ENCODE measurements at places on chromosomes 4 and X.

DNA sequence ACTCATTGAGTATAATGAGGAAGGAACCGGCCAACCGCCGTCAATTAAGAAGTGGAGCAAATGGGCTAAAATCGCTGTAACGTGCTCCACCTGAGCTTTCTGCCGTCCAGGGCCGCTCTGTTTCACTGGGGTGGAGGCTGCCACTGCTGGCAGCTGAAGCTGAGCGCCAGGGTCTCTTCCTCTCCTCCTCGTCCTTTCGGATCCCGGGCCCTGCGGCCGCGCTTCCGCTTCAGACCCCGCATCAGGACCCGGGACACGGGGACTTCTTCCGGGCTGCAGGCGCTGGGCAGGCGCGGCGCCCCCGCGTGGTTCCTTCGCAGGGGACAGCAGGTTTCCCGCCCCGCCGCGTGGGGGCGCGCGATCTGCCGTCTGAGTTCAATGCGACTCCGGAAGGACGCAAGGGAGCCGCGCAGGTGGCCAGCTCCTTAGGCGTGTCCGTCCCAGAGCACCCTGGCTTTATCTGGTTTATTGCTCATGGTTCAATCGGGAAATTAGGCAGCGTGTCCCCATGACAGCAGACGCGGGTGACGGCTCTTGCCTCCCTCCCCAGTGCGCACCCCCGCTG, 519.8 kb downstream of the TRIML1 start:
- DNase-seq, result no peak

DNA sequence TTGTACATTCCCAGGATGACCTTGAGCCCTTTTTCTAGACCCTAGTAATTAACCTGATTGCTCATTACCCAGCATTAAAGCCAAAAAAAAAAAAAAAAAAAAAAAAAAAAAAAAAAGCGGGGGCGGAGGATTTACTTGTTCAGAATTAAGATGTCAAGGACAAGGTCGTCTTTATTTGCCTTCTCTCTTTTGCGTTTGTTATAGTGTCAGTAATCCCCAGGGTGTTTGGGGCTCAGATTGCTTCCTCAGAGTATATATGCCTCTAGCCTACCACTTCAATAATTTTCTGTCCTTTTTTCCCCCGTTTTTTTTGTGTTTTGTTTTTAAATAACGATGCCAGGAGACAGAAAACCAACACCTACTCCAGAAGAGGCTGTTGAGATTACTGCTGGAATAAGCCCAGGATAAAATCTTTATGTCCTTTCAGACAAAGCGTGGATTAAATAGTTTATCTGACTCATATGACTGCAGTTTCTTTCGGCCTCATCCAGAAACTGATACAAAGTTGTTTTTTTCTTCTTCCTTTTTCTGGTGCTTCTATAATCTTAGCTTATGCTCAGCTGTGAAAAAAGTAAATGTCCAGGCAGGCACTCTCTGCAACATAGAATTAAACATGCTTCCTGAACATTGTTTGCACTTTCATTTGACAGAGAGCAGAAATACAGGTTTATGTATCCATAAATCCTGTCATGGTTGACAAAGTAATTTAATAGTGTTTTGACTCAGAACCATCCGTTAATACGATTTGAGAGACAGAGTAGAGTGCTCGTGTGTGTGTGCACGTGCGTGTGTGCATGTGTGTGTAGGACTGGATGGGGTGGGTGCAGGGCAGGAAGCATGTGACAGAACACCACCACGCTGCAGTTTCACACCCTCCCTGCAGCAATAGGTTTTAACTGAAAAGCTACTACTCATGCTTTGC, 138.6 kb downstream of the AFF1 start:
- DNase-seq, result peak; percentile 74

GRCh38 chr4:164538097-164538496, 215.8 kb upstream of the SMIM31 start:
- DNase-seq, result no peak

DNA sequence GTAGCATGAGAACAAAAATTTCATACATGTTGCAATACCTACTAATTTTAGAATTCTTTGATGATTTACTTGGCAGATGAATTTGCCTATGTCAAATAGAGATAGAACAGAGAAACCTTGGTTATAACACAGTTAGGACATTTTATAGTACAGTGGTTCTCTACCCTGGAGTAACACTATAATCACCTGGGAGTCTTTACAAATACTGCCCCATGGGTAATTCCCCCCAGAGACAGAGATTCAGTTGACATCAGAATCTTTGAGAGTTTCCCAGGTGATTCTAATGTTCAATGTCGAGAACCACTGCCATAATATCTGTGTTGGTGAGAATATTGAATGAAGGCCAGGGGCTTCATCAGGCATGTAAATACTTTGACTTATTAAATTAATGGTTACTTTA, 401.3 kb upstream of the NDST4 start:
- no peak for DNase-seq

DNA sequence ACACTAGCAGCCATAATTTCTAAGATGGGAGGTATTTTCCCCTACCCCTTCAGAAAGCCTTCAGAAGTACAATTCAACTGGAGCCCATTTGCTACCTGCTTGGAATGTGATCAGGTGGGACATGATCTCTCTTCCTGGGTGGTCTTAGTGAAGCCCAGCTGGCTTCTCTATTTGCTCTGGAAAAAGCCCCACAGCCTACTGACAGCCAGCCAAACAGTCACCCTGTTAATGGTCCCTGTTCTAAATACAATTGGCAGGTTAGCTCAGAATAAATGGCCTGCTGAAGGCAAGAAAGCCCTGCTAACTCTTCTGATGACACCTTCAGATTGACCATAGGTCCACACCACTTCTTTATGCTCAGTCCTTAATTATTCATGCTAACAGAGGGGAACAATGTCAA, 39.9 kb downstream of the HS6ST2 start:
- no peak for DNase-seq

GRCh38 chrX:148609515-148610327, 109.3 kb downstream of the AFF2 start:
- DNase-seq, result no peak

DNA sequence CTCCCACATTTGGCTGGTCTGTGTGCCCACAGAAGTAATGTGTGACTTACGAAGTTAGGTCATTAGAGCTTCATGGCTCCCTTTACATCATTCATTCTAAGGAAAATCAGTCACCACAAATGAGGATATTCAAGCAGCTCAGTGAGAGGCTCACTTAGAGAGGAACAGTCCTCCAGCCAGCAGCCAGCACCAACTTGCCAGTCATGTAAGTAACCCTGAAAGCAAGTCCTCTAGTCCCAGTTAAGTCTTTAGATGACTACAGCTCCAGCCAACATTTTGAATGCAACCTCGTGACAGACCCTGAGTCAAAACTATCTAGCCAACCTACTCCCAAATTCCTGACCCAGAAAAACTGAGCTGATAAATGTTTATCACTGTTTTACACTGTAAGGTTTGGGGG, 71.3 kb downstream of the LRBA start:
- DNase-seq, result no peak

- DNase-seq, result no peak
Measured at GRCh38 chrX:132539611-132540010, 50.8 kb upstream of the MBNL3 start.

DNA sequence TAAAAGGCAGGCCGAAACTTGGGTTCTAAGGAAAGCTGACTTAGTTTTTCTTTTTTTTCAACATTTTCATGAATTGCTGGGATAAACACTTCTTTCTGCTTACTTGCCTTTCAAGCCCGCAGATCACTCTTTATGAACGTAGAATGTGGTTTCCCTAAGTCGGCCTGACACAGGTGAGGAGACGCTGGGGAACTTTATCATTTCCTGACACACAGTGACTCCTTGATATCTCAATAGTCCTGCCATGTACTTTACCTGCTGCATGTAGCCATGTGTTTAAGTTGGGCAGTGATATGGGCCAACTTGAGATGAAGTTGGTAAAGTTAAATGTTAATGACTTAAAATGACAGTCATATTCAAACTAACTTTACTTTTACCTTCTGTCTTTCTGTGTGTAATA, 26.6 kb upstream of the SNCA start:
- no peak for DNase-seq

GRCh38 chr4:98779088-98779487, 120.7 kb upstream of the TSPAN5 start:
- no peak for DNase-seq

DNA sequence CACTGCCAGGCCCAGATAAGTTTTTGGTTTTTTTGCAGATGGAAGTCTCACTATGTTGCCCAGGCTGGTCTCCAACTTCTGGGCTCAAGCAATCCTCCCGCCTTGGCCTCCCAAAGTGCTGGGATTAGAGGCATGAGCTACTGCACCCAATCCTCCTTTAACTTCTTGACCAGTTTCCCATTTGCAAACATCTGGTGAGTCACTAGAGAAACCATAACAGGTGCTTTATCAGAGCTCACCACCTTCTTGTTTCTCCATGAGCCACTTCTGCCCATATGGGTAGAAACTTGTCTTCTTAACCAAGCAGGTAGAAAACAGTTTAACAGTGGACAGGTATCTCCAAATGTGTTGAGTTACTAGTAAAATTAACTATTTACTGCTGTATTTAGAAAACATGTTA, 128.4 kb upstream of the AP1S2 start:
- DNase-seq, result no peak

GRCh38 chrX:132169554-132169953, 41.7 kb upstream of the FRMD7 start:
- no peak for DNase-seq

GRCh38 chrX:11751261-11751660, 6.8 kb upstream of the MSL3 start:
- no peak for DNase-seq

- no peak for DNase-seq
Measured at GRCh38 chr4:6767748-6768538, 14.6 kb upstream of the KIAA0232 start.

DNA sequence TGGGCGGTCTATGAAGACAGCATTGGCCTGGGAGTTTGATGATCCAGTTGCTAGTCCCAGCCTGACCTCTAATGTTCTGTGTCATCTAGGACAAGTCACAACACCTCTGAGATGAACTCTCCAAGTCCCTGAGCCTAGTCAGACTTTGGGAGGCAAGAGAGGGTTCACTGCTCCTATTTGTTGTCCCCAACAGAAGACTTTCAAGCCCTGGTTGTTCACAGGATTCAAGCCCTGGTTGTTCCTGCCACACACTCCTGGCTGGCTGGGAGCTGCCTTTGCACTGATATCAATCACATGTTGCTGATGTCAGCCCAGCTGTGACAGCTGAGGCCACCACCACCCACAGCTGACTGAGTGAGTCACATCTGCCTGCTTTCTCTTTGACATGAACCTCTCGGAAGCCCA, 253.2 kb upstream of the RASGEF1B start:
- DNase-seq, result peak; percentile 77

DNA sequence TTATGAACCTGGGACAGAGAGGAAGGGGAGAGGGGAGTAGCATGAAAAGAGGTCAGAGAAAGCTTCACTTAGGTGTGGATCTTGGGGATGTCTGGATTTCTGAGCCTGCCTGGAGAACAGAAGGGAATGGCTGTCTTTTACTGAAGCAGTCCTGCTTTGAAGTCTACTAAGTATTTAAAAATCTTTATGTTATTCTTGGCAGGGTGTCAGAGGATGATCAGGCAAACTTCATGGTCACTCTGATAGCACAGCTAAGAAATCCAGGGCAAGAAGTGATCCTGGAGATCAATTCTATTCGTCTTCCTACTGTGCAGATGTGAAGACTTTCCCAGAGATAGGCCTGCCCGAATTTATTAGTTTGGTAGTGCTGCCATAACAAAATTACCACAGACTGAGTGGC, 464.4 kb upstream of the BOD1L1 start:
- no peak for DNase-seq

GRCh38 chr4:135184715-135185114, 983.1 kb upstream of the PABPC4L start:
- no peak for DNase-seq

- DNase-seq, result no peak
Measured at GRCh38 chrX:6210230-6210629, 18.4 kb downstream of the NLGN4X start.

DNA sequence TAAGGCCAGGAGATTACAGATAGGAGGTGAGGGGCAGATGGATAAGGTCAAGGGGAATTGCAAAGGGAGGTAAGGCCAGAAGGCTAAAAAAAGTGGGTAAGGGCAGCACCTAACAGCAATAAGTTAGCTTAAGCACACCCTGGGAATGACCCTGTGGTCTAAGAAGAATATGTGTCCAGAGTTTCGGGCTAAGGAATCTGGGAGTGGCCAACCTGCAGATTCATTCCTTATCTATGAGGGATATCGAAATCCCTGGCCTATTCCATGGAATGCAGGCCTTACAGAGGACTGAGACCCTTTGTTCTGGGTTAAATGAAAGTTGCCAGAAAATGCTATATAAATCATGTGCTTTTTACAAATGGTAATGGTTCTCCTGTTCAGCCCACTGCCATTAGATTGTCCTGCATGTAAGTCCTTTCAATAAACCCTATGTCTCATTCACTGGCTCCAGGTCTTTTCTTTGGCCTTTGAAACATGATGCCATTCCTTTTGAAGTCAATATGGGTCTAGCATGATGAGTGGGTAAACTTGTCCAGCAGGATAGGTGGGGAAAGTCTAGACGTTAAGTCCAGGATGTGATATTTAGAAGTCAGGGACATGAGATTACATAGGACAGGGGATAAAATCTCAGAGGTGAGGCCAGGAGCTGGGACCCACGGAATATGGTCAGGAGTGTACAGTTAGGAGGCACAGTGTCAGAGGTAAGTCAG, 226.2 kb downstream of the TACR3 start:
- DNase-seq, result no peak

DNA sequence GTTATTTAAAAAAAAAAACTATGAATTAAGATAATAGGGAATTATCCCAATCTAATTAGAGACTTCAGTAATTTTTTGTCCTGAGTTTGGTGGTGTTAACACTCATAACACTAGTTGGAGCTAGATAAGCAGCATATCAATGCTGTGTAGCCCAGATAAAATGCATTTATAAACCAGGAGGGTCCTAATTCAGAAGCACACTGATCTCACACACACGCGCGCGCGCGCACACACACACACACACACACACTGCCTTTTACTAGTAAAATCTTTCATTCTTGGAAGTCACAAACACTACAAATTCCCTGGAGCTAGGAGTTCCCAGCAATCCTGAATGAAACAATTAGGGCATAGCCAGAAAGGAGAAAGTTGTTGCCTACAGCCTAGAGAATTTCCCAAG, 3.2 kb downstream of the UNC5C start:
- DNase-seq, result no peak

GRCh38 chrX:45847961-45848360, 647.3 kb upstream of the DIPK2B start:
- DNase-seq, result no peak

DNA sequence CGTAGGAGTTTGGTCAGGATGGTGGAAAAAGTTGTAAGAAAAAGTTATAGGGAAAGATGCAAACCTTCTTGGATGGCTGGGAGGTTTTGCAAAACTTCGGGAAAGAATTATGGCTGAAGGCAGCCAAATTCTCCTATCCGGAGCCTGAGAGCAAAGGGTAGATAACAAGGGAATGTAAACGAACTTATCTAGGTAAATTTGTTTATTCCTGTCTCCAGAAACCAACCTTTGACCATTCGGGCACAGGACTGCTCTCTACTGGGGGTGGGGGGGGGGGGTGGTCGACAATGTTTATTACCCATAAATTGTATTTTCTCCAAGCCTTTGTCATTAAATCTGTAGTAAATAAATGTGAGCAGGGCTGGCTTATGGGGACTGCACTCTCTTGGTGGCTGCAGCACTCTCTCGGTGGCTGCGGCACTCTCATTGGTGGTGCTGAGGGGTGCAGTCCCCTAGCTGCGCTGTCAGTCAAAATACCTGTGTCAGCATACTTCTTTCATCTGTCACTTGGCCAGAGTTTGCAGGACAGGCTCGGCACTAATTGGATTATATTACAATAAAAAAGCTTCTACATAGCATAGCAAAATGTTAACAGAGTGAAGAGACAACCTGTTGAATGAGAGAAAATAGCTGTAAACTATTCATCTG, 827.8 kb downstream of the SH3BGRL start:
- DNase-seq, result no peak

GRCh38 chrX:56783996-56784620, 55.1 kb downstream of the NBDY start:
- DNase-seq, result no peak
